Lung (tissue), 17 donors: ENCODE measurements at places on chromosomes 3 and 15.

- DNase-seq: no peak
Observed at GRCh38 chr3:124113485-124113884, 121.6 kb upstream of the ROPN1 start.

DNA sequence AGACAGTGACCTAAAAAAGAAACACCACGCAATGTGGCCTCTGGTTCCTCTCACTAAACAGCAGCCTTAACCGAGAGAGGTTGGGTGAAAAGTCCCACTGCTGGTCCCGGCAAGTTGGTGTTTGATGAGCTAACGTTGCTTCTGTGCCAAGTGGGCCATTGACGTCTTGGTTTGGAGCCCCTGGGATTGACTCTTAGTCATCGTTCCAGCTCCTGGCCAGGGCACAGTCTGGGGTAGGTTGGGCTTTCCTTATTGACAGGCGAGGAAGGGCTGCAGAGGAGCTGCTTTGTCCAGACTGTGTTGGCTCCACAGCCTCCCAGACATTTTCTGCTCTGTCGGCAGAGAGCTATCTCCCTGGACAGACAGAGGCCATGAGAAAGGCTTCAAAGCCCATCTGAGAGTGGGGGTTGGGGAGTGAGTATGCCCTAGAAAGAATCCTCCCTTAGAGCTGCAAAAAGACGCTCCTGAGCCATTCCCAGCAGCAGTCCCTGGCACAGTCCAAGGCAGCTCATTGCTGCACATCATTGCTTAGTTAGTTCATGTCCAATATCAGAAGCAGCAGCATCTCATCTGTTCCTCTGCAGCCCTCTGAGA, 28.6 kb upstream of the C3orf80 start:
- no peak for DNase-seq

DNA sequence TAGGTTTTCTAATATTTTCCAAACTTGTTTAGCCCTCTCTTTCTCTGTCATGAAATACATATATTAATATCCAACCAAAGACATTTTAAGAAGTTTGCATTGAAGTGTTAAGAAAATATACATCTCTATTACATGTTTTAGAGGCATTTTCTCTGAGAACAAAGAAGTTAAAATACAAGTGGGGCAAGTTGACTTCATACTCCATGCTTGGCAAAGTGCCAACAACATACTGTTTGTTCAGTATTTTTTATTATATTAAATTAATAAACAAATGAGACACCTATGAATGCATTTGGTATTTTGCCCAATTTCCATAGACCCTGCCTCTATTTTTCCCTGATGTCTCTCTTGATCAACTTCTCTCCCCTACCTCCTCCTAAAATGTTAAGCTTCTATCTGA, 232.8 kb upstream of the MRPL3 start:
- no peak for DNase-seq

- DNase-seq: no peak
Observed at GRCh38 chr3:81295906-81296577, 465.4 kb downstream of the GBE1 start.

DNA sequence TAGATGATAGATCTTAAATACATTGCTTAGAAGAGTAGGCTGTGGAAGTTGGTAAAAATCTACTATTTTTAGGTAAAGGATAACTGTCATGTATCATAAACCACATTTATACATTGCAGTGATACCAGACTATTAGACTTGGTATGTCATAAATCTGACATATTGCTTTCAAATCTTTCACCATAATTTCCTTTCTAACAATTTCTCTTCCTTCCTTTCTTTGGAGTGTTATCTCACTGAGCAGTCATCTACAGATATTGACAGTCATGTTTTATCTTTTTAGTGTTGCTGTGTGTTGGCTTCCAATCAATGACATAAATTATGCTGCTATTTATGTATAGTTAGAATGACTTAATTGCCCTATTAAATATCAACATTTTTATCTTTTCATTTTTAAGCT, 588.7 kb downstream of the TUSC7 start:
- no peak for DNase-seq
